ENCODE measurements at places on chromosomes 2 and 18. TPM values are rescaled to one million over a fixed set of nuclear protein-coding genes. Genes with fewer than 3 reads are reported as not detected.

The HOXD12 gene
- total RNA-seq: not detected

The FSHR gene
- total RNA-seq: not detected

The IL1RL1 gene
- not detected for total RNA-seq

The EPHA4 gene
- total RNA-seq: 123 TPM

The ZNG1B gene
- 63.9 TPM for total RNA-seq

The KCNG2 gene
- 0.31 TPM for total RNA-seq

The LIPG gene
- 25.7 TPM for total RNA-seq

The DSG1 gene
- not detected for total RNA-seq

The G6PC2 gene
- not detected for total RNA-seq

The IL1A gene
- not detected for total RNA-seq

The SCRN3 gene
- total RNA-seq: 65.7 TPM

The FZD7 gene
- total RNA-seq: 7.2 TPM

The VWC2L gene
- 7.8 TPM for total RNA-seq

The TCF23 gene
- not detected for total RNA-seq

The SERPINB13 gene
- not detected for total RNA-seq

The MCM6 gene
- total RNA-seq: 24.7 TPM

The YES1 gene
- total RNA-seq: 41.6 TPM

The SP110 gene
- total RNA-seq: 2.2 TPM

The LYG1 gene
- 1.6 TPM for total RNA-seq

The IL36G gene
- not detected for total RNA-seq

The HRH4 gene
- total RNA-seq: not detected

The EML6 gene
- total RNA-seq: 23.8 TPM

The DLGAP1 gene
- total RNA-seq: 277 TPM

The SEPTIN2 gene
- 340 TPM for total RNA-seq

The MOGAT1 gene
- total RNA-seq: not detected

The IL36A gene
- not detected for total RNA-seq

The ABCB11 gene
- 1.6 TPM for total RNA-seq

The NOP58 gene
- total RNA-seq: 95.2 TPM

The KRTCAP3 gene
- total RNA-seq: not detected

The CCBE1 gene
- total RNA-seq: 57.6 TPM

The TSPYL6 gene
- 0.31 TPM for total RNA-seq

The CABYR gene
- total RNA-seq: 26.6 TPM

The RBM44 gene
- 4.1 TPM for total RNA-seq

The ANKRD30B gene
- total RNA-seq: 2.2 TPM

The LINC00305 gene
- total RNA-seq: not detected

The REG3G gene
- total RNA-seq: not detected

The PIK3C3 gene
- 87.3 TPM for total RNA-seq

The DNAH7 gene
- 19.4 TPM for total RNA-seq

The PKDCC gene
- total RNA-seq: 30.0 TPM

The NOSTRIN gene
- total RNA-seq: 7.2 TPM

The COLEC12 gene
- total RNA-seq: 5.0 TPM

The PER2 gene
- total RNA-seq: 10.0 TPM

The AGXT gene
- total RNA-seq: not detected

The RGPD3 gene
- 1.3 TPM for total RNA-seq

The MRPL19 gene
- total RNA-seq: 48.8 TPM

The ANKRD30BL gene
- total RNA-seq: 47.0 TPM

The CLIP4 gene
- 51.3 TPM for total RNA-seq

The KIF3C gene
- 155 TPM for total RNA-seq

The ATOH8 gene
- 3.1 TPM for total RNA-seq

The SRSF7 gene
- 122 TPM for total RNA-seq

The SLC4A5 gene
- total RNA-seq: 13.8 TPM

The TEKT4 gene
- not detected for total RNA-seq

The KCNJ3 gene
- total RNA-seq: 15.7 TPM

The FAM228A gene
- total RNA-seq: 9.4 TPM

The DPYSL5 gene
- 184 TPM for total RNA-seq

The APLF gene
- 7.2 TPM for total RNA-seq
